ENCODE measurements at places on chromosomes 5 and 9. TPM values are rescaled to one million over a fixed set of nuclear protein-coding genes. Genes with fewer than 3 reads are reported as not detected.

TSSK1B gene
- total RNA-seq, result 0.16 TPM

ASPN gene
- total RNA-seq, result 11.2 TPM

S100Z gene
- total RNA-seq, result not detected

ZNF879 gene
- total RNA-seq, result 4.1 TPM

GGTA1 gene
- total RNA-seq, result under 0.01 TPM

EMB gene
- 4.3 TPM for total RNA-seq

Data from bronchial smooth muscle cell (primary cell).